ENCODE measurements at places on chromosomes 6 and 20.

DNA sequence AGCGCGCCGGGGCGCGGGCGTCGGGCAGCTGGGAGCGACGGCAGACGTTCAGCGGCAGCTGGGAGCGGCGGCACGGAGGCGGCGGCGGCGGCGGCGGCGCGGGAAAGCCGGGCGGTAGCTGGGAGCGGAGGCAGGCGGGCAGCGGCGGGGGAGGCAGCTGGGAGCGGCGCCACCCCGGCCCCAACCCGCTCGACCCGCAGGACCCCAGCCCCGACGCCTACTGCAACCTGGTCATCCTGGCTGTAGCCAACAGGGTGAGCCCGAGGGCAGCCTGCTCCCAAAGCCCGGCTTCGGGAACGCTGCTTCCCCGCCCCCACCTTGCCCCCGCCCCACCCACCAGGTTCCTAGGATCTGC lies 8.9 kb downstream of the CCM2L start:
- DNase-seq, result no peak

DNA sequence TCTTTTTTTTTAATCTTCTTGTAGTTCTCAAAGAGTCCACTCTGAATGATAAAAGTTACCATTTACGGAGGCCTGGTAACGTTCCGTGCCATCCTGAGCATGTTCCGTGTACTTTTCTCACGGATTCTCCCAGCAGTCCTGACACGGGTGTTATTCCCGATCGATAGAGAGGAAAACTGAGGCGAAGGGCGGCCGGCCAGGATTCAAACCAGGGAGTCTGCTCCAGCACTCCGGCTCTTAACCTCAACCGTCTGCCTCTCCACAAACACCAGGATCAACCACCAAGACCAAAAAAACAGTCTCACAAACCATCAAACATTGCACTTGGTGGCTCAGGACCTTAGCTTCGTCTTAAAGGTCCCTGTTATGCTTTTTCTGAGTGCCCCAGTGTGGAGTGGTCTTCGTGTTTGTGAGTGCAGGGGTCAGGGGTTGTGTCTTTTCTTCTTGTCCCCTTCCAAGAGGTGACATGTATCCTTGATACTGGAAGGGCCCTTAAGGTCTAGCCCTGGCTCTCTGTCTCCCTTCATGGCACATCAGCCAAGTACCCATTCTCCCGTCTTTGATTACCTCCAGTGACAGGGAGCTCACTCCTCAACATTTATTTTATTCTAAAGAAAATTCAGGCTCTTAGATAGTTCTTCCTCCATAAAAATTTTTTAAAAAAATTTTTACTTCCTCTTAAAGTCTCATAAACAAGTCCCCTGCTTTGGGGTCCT lies 35.1 kb downstream of the SRC start:
- no peak for DNase-seq

GRCh38 chr6:68333442-68333841 lies 301.6 kb upstream of the ADGRB3 start:
- DNase-seq, result no peak

DNA sequence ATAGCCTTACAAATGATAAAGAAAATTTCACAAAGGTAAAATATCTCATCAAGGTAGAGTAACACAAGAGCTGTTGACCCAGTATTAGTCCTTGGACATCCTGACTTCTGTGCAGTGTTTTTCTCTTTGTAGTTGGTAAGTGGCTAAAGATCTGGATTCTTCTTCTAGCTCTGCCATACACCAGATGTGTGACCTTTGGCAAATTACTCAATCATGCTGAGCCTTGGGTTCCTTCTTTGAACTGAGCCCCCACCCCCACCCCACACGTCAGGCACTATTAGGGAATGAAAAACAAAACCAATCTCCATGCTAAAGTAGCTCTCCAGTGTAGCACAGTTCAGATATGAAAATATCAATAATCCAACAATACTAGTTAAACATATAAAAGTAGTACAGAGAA lies 15.1 kb upstream of the TRIM39 start:
- DNase-seq, result no peak
